ENCODE measurements at places on chromosomes 6 and 20.

GRCh38 chr6:42365021-42365420, 86.7 kb downstream of the TRERF1 start:
- DNase-seq = no peak

DNA sequence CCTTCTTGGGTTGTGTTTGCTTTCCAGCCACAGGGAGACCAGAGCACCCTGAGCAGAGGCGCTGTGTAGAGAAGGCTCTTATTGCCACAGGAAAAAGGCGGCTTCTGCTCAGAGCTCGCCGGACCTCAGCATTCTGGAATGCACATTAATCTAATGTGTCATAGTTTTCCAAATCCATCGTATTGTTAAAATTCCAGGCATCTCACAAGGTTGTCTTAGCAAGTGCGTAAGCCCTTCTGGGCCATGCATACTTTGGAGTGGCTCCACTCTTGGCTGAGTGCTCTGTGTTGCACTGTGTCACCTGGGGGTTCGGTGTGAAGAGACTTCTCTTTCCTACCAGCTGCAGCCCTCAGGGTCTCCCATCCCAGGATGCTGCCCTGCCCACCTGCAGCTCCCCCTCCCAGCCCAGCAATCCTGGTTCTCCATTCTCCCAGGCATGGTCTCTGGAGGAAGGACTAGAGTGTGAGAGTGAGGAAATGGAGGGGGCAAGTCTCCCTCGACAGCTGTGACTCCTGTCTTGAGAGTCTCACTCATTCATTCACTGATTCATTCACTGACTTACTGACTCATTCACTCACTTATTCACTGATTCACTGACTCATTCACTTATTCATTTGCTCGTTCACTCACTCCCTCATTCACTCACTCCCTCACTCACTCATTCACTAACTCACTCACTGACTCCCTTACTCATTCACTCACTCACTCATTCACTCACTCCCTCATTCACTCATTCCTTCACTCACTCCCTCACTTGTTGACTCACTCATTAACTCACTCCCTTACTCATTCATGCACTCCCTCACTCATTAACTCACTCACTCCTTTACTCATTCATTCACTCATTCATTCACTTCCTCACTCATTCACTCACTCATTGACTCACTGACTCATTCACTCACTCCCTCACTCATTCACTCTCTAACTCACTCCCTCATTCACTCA, 83.7 kb upstream of the MPC1 start:
- DNase-seq = no peak

DNA sequence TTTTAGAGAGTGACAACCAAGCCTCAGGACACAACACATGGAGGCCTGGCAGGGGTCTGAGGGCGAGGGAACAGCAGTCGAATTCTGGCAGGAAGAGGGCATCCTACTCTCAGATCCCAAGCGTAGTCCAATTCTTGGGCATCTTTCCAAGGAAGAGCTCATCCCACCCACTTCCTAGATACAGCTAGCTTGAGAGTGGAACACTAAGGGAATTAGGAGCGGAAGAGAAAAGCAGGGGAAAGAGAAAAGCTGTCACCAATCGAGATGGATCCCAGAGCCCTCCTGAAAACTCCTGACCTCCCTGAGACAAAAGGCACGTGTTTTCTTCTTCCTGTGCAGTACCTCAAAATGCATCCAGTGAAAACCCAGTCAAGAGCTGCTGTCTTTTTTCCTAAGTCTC, 67.1 kb downstream of the GFOD1 start:
- no peak for DNase-seq

DNA sequence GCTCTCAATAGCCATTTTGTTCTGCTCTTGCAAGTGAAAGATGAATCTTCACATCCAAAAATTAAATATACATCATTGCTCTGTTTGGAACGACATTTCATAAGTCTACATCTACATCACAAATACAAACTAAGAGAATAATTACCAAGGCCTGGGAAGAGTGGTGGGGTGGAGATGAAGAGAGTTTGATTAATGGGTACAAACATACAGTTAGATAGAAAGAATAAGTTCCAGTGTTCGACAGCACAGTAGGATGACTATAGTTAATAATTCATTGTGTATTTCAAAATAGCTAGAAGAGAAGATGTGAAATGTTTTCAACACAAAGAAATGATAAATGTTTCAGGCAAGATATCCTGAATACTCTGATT, 38.0 kb upstream of the CAP2 start:
- no peak for DNase-seq

DNA sequence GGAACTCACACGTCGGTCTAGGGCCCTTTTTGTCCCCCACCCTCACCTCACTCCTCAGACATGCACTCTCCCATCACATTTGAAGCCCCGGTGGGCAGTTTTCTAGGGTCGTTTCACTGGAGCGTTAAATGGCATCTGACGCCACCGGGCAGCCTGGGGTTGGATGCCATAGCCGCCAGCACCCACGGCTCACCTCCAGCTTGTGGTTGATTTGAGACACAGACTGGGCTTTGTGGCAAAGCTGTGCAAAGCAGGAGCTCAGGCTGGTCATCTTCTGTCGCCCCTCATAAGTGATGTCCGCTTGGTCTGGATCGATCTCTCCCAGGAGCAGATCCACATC, 530 bp downstream of the GOPC start:
- no peak for DNase-seq

- DNase-seq = no peak
Observed at GRCh38 chr6:112189494-112189893, 64.9 kb downstream of the LAMA4 start.

DNA sequence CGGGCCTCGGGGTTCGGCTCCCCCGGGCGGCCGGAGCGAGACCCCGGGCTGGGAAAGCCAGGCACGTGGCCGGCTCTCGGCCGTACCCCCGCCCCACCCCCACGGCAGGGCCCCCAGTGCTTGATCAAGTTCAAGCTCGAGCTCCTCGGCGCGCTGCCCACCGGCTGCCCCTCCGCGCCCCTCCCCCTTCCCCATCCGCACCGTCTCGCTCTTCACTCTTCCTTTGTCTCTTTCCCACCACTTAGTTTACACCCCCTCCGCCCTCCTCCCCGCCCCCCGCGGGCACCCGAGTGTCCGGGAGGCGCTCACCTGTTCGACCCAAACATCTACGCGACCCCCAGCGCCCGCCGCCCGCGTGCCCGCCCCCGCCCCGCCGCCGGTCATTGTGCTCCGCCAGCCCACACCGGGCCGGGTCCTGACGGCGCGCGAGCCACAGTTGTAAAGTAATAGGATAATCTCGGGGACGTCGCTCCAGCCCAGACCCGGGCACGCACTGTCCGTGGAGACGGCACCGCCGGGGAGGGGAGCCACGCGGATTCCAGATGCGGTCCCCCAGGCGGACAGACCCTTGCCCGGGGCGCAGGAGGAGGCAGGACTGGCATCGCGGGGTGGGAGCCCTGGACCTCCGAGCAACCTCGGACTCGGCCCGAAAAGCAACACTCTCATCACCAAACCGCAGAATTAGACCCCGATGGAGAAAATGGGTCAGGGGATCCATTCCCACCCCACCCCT, 100.7 kb downstream of the NOL4L start:
- DNase-seq = no peak

DNA sequence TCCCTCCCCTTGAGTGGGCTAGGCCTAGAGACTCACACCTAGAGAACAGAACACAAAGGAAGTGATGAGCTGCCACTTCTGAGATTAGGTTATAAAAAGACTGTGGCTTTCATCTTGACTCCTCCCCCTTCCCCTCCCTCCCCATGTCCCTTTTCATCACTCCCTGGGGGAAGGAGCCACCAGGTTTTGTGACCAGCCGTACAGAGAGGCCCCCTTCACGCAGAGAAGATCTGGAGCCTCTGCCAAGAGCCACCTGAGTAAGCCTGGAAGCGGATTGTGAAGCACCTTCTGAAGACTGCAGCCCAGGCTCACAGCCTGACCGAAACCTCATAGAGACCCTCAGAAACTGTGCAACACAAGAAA, 118.4 kb upstream of the NXT1 start:
- no peak for DNase-seq

DNA sequence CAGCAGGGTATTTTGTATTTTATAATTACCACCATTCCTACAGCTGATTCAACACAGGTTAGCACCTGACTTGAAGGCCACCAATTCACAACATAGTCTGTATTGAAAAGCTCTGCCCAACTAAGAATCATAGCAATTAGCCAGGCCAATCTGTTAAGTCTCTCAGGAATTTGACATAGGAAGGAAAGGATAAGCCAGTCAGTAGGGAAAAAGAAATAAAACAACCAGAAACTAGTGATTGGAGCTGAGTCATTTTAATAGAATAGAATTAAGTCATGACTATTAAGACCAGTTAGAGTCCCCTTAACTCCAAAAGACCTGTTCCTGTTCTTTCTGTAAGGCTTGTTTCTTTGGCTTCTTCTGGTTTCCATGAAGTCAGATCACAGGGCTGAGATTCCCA, 8.1 kb downstream of the RANBP9 start:
- DNase-seq = no peak

DNA sequence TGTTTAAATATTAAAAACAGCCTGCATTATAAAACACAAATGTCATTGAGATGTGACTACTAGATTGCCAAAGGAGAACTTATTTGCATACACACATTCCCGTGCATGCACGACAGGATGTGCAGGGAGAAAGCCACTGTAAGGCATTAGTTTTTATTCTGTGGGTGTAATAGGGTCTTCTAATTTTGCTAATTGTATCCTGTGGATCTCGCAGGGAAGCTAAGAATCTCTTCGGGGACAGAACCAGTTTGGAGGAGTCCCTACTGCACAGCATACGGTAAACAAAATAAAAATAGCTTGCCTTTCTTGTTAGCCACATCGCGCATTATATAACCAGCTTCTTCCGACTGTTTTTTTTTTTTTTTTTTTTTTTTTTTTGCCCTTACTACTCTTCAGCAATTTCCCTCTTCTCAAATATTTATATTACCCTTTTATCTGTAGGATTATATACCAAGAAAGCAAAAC, 2.0 kb downstream of the ATXN1 start:
- no peak for DNase-seq

GRCh38 chr20:19482726-19483125, 270.3 kb downstream of the SLC24A3 start:
- DNase-seq = no peak

- DNase-seq = no peak
Observed at GRCh38 chr6:45411959-45412358, 34.2 kb upstream of the SUPT3H start.

GRCh38 chr20:1062334-1063010, 55.9 kb upstream of the PSMF1 start:
- DNase-seq = no peak

DNA sequence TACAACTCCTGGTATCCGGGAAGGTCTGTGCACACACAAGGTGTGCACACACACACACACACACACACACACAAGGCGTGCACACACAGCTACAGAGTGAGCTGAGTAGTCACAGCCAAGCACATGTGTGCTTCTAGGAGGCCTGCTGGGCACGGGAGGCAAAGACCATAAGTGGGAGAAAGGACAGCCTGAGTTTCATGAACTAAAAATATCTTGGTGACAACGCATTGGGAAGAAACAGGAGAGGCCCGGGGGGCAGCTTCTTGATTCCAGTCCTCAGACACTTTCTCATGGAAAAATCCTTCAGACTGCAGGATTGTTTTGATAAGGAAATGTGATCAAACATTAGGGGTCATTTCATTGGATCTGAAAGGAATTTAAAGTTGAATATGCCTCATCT, 2.6 kb downstream of the TRAF3IP2 start:
- no peak for DNase-seq

DNA sequence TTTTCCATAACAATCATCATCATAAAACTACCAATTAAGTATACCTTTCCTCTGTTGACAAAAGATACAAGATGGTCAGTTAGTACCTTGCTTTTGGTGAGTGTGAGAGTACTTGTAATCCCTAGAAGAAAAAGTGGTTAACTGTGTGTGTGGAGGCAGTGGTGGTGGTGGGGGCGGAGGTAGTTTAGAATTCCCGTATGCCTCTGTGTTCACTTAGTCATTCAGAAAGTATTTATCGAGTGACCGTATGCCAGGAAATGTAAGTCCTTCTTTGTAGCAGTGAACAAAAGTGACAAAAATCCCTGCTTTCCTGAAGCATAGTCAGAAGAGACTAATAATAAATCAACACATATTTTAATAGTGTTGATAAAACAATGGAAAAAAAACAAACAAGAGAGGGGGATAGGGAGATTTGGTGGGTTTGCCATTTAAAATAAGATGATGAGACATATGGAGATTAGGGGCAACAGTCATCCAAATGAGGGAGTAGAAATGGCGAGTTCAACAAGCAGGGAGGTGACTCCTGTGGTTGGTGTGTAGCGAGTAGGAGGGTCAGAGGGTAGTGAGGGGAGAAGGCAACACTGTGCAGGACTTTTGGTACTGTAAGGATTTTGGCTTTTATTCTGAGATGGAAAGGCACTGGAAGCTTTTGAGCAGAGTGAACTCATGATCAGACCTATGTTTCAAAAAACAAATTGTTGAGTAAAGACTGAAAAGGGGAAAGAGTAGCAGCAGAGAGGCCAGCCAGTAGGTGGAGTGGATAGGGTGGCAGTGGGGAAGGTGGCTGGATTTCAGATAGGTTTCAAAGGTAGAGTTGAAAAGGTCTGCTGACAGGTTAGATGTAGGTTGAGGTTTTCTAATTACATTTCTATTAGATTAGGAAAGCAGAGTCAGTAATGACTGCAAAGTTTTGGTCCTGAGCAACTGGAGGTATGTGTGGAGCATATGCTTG, 40.3 kb upstream of the SIM1 start:
- DNase-seq = no peak

DNA sequence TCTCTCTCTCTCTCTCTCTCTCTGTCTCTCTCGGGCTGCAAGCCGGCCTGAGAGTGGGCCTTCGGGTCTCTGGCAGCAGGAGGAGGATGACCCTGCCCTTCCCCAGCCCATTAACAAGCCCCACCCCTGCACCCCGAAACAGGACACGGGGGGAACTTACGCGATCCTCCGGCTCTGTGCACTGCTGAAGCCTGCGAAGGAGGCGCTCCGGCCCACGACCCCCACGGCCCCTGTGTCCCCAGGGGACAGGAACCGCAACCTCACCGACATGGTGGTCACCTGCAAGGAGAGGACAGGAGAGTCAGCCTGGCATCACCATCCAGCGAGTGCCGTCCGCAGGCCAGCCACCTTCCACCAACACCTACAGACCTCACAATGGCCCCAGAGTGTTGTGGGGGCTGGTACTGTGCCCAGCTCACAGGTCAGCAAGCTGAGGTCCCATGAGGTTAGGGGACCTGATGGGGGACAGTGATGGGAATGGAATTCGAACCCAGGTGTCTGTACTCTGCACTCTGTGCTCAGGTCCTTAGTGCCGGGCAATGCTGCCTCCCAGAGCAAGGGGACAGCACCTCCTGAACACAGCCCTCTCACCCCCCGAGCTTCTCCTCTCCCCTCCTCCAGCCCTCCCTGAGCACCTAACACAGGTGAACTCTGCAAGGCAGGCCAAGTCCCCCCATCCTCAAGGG, 60.6 kb downstream of the RIPOR3 start:
- no peak for DNase-seq

DNA sequence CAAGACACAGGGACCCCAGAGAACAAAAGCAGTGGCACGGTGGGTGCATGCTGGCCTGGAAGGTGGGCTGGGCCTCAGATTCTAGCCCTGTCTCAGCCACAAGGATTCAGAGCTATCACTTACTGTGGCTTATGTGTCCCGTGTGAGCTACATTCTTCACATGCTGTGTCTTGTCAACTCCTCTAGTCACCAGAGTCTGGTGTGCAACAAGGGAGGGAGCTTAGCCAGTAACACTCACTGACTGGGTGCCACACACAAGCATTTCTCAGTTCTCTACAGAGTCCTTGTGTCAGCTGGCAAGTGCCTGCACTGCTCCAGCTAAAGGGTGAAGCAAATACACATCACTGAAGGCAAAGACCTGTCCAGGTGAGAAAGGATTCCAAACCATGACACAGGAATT, 186.9 kb upstream of the CDYL start:
- no peak for DNase-seq
